ENCODE measurements at places on chromosomes 4 and X.

GRCh38 chrX:69615342-69615741 is 571 bp upstream of the EDA start:
- DNase-seq: no peak

DNA sequence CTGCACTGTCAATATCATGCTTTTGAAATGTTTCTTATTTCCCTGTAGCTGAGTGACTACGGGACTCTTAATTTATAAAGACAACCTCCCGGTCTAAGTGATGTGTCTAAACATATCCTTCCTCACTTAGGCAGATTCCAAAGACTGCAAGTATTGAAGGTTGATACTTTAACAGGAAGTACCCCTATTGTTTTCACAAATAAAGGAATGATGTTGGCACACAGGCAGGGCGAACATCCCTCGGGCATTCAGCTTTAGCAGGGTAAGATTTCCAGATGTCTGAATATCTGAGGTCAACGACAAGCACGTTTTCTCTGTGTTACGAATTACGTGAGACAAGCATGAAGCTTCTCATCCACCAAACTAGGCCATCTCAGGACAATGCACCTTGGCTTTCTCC is 638.0 kb upstream of the FRG1 start:
- DNase-seq: no peak

- no peak for DNase-seq
Measured at GRCh38 chr4:110624398-110624780, 1.5 kb upstream of the PITX2 start.

DNA sequence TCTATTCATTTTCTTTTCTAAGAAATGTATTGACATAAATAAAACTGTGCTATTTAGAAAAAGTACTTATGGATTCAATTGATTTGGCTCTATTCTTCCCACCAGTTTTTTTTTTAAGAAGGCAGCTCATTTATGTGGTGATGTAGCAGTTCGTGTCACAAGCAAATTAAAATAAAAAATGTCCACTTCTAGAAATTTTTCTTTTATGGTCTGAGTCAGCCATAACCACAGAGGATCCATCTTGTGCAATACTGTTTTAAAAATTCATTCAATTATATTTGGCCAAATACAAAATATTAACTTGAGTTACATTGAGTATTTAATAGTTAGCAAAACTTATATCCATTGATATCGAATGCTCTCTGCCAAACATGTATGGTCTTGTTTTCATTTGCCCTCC is 207.9 kb upstream of the FAT1 start:
- no peak for DNase-seq

DNA sequence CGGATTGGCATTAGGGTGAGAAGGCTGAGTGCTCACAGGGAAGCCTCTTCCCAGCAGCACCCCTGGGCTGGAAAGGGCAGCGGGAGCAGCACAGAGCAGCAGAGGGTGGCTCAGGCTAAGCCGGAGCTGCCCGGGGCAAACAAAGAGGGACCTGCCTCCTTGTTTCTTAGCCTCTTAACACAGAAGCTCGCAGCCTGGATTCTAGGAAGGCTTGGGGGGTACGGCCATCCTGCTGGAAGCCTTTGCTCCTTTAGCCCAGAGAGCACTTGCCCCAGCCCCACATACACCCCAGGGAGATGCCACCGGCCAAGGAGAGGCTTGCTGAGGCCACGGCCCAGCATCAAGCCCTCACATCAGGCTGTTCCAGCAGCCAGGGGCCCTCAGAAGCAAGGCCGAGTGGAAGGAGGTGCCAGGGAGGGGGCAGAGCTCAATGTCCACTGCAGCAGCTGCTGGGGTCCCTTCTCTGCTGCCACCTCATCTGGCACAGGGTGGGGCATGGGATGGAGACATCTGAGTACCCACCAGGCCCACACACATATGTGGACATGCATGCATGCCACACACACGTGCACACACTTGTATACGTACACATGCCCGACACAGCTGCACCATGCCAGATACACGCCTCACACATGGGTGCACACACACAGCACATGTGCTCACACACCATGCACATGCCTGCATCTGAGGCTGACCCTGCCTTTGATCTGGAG is 20.3 kb upstream of the SPON2 start:
- DNase-seq: no peak

DNA sequence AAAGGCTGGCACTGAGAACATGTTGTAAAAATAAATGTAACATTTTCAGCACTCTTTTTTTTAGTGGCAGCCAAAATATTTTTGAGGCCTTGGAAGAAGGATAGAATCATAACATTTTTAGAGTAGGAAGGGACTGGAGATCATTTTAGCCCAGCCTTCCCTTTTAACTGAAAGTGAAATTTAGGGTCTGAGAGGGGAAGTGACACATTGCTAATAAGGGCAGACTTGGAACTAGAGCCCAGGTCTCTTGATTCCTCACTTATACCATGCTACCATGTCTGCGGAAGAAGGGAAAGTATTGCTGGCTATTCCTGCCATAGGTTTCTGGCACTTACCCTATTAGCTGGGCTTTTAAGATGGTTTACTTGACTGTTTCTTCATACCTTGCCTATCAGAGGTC is 4.8 kb downstream of the WDR44 start:
- no peak for DNase-seq

DNA sequence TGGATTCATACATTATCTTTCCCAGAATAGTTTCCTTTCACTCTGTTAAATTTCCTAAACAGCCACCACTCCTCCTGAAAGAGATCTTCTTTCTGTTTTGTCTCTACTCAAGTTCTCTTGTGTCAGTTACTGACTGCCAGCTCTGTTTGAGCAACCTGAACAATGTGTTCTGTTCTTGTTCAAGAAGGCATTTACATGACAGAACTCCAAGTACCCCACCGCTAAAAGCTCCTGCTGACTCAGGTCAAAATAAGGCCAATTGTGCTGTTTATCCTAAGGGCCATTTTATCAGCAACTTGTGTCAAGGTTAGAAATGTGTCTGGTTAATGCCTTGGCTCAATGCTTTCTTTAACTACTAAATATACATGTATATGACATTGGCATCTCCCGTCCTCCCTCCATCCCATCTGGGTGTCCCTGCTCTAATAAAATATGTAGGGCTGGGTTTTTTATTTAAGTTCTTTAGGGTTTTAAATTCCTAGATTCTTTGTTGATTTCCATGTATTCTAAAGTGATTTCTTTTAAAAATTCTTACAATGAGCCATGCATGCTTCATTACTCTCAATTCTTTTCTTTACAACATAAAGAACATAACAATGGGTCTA is 144.3 kb upstream of the PAQR3 start:
- no peak for DNase-seq

DNA sequence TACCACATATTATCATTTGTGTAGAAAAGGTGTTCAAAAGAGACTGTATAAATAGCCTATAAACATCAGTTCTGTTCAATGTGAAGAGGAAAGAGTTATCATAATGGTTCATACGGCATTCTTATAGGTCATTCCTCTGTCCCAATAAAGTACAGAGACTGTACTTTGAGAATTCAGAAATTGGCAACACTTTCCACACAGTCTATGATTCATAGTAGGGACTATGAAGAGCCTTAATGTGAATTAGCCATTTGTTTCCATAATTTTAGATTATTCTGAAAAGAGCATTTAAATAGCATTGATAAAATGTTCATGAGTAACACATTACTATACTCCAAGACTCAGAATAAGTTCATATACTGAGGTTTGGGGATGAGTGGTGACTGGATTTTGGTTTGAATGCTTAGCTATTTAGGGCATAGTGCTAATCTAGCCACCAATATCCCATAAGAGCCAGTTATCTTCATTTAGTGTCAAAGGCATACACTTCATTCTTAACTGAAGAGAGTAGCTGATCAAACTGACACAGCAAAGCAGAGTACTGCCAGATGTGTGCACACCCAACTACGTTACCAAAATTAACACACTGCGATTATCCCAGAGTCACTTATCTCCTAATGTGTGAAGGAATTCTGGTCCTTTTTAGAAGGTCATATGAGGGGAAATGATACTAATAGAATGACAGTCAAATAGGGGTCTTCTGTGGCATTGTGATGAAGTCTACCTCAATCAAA is 10.2 kb downstream of the ANK2 start:
- no peak for DNase-seq

- no peak for DNase-seq
Measured at GRCh38 chr4:174036576-174036975, 246.9 kb downstream of the FBXO8 start.

DNA sequence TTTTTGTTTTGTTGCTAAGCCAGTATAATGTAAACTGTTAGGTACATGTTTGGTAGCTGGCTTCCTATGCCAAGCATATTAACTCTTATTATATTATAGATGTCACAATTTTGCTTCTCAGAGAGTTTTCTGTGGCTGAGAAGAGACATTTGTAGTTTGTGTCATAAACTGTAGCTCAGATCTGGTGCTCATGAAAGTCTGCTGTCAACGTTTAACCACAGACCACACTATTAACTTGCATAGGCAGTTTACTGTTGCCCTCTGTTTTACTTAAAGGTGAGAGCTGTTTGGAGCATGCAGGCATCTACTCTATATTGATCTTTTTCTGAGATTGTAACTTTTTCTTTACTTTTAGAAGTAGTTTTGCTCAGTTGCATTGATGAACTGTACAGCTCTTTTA is 166.8 kb downstream of the TLL1 start:
- no peak for DNase-seq

DNA sequence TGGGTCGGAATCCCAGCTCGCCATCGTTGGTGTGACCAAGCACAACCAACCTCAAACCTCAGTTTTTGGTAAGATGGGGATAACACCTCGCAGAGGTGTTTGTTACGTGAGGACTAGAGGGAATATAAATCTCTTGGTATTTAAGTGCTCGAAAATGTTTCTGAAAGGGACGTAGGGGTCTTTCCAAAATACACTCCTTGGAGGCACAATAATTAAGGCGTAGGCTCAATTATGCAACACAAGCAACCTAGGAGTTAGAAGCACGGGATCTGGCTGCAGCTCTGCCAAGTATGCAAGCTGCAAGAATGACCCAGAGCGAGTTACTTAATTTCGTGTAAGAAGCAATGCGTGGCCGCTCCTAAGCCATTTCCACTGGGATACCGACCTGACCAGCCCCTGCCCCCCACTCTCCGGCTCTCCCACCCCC is 552 bp downstream of the ADH5 start:
- no peak for DNase-seq

GRCh38 chrX:104195489-104196084 is 29.3 kb downstream of the FAM199X start:
- peak; percentile 9 for DNase-seq

DNA sequence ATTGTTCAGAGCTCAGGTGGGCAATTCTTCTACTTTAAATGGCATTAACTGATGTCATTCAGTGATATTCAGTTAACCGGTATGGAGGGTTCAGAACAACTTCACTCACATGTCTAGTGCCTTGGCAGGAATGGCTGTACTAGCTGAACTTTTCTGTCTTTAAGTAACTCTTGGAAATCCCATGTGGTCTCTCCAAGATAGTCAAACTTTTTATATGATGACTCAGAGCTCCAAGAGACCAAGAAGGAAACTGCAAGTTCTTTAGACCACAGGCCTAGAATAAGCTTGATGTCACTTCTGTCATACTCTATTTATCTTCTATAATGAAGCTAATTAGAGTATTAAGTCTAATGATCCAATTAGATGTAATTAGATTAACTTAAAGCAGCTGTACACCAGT is 24.9 kb downstream of the LHFPL1 start:
- no peak for DNase-seq

DNA sequence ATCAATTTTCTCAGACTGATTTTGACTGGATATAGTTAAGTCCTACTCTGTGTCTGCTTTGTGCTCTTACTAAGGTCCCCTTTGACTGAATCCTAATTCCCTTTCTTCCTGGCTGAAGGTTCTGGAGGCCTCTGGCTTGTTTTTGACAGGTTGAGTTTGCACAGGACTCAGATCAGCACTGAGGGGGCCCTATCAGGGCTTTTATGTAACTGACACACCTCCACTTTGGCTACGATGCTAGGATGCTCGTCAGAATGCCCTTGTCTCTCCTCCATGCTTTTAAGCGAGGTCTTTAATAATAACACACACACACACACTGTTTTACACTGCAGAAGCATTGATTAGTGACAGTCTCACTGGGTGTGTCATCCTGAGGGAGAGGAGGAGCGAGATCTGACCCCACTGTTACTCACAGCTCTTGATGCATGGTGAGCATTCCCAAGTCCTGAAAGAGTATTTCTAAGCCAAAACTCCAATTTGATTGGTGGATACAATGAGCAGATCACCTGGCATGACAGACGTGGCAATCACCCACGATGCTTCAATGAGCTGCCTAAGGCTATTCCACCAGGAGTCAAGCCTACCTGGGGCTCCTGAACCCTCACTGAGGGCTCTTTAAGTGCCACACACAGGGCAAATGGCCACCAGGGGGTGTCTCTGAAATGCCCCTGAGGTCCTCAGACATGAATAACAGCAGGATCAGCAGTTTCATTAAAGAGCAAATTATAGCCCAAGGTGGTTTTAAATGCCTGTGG is 130.4 kb upstream of the CPEB2 start:
- DNase-seq: no peak

DNA sequence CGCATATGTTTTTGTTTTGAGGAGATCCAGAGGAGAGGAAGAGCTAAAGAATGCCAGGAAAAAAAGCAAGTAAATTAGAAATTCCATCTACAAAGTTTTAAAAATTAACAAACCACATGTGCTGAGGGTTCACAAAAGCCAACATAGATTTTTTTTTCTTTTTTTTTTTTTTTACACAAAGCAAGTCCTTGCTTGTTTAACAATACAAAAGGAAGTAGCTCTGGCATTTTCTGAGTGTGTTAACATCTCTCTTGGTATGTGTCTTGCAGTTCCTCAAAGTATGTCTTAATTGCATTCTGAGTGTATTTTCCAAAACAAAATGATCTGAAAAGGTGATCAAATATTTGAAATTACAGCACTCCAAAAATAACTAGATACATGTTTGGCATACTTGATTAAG is 1682.7 kb upstream of the AGA start:
- no peak for DNase-seq

Measured in stimulated activated naive CD4-positive, alpha-beta T cell (primary cell).